GM12864 (cell line): ENCODE measurements at places on chromosomes 4 and X.

DNA sequence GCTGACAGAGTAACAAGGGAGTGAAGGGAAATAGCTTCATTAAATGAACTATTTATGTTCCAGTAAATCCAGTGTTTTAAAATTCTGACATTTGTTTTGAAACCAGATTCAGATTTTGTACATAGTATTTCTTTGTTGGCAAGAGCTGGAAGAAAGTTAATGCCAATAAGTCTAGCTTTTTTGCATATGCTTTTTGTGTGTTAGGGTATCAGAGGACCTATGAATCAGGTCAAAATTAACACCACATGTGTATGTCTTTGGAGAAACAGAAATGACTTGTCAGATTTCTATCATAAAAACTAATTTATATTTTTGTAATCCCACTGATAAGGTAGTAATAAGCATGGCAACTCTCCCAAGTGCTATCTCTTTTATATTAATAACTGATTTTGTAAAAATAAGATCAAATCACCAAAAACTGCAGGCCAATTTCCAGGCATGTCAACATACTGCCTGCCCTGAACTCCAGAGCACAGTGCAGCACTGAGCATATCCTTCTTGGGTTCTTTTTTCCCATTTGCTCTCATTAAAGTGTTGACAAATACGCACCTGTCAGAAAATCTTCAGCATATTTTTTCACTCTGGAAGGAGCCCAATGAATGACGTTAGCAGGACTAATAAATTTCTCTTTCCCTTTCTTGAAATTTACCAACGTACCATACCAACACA is 65.5 kb downstream of the SH3RF1 start:
- DNase-seq, result no peak

- no peak for DNase-seq
Observed at GRCh38 chrX:23792861-23793553, 10.0 kb downstream of the SAT1 start.

DNA sequence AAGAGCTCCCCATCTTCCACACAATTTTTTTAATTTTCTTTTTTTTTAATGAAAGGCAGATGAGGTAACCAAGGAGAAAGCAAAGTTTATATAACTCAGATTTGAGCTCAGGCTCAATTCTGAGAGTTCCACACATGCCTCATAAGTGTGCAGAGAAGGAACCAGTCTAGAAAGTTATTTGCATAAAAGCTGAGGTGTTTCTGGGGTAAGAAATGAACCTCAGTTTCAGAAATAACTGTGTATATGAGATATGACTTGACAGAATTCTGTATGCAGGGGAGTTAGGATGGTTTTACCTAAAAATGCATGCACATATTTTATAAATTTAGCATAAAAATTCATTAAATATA is 51.3 kb downstream of the DTHD1 start:
- peak; percentile 73 for DNase-seq

GRCh38 chrX:36543499-36543898 is 464.7 kb upstream of the FAM47C start:
- no peak for DNase-seq

DNA sequence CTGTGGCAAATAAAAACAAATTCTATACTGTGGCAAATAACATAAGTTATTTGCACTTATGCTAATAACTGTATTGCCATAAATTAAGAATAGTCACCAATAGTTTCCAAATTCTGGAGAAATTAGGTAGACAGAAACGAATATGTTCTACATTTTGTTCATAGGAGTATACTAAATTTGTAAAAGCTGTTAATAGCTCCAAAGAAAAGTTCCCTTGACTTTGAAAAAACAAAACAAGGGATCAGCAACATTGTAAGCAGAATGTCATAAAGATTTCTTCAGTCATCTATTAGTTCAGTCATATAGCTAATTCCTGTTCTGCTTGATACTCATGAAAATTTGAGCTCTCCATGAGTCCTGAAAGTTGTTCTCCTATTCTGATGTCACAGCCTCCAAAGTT is 1472.8 kb downstream of the C4orf33 start:
- no peak for DNase-seq

DNA sequence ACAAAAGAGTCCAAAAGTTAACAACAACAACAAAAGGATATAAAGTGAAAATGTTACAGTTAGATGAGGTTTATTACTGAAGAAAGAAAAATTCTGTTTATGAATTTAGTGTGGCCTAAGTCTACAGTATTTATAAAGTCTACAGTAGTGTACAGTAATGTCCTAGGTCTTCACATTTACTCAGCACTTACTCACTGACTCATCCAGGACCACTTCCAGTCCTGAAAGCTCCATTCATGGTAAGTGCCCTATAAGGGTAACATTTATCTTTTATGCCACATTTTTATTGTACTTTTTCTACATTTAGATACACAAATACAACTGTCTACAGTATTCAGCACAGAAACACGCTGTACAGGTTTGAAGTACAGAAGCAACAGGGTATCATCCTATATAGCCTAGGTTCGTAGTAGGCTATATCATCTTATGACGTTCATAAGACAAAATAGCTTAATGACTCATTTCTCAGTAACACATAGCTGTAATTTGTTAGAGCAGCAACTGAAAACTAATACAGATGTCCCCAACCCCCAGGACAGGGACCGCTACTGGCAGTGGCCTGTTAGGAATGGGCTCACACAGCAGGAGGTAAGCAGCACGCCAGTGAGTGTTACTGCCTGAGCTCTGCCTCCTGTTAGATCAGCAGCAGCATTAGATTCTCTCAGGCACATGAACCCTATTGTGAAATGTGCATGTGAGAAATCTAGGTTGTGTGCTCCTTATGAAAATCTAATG is 61.3 kb downstream of the CENPC start:
- DNase-seq, result no peak

GRCh38 chr4:17195461-17196275 is 297.2 kb upstream of the LDB2 start:
- no peak for DNase-seq

- no peak for DNase-seq
Observed at GRCh38 chrX:151088221-151088620, 88.2 kb upstream of the GPR50 start.

GRCh38 chr4:116705466-116705865 is 379.9 kb downstream of the TRAM1L1 start:
- DNase-seq, result no peak

DNA sequence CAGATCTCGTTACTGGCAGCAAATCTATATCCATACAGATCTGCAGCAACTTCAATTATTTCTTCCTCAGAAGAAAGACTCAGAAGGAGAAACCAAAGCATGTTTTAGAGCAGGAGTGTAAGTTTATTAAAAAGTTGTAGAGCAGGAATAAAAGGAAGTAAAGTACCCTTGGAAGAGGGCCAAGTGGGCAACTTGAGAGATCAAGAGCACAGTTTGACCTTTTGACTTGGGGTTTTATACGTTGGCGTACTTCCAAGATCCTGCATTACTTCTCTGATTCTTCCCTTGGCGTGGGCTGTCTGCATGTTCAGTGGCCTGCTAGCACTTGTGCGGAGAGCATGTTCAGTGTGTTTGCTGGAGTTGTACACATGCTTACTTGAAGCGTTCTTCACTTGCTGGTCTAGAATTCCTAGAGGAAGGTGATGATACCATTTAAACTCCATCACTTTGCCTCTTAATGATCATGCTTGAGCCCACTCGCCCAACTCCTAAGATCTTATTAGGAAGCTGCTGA is 1114.7 kb upstream of the PABPC4L start:
- DNase-seq, result no peak

GRCh38 chr4:137454767-137455166 is 77.5 kb downstream of the PCDH18 start:
- DNase-seq, result no peak

DNA sequence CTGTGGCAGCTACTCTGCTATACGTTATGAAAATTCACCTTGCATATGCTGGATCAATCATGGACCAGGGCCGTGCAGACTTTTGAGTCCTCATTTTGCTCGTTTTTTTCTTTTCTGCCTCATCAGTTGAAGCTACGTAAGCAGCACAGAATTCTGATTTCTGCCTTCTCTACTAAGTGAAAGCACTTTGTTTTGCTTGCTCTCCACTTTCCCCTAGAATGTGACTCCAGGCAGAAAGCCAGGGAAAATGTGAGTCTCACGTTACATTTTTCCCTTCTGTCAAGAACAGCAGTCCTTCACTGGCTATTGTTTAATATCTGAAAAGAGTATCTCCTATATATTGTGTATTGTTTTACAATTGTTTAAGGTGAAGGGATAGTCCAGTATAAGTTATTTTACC is 1840.1 kb downstream of the PCDH7 start:
- no peak for DNase-seq

GRCh38 chr4:142274137-142274536 is 572.0 kb downstream of the INPP4B start:
- no peak for DNase-seq
